ENCODE measurements at places on chromosomes 1 and 21.

GRCh38 chr1:157096881-157097280 lies 2.7 kb downstream of the ETV3L start:
- DNase-seq, result no peak

DNA sequence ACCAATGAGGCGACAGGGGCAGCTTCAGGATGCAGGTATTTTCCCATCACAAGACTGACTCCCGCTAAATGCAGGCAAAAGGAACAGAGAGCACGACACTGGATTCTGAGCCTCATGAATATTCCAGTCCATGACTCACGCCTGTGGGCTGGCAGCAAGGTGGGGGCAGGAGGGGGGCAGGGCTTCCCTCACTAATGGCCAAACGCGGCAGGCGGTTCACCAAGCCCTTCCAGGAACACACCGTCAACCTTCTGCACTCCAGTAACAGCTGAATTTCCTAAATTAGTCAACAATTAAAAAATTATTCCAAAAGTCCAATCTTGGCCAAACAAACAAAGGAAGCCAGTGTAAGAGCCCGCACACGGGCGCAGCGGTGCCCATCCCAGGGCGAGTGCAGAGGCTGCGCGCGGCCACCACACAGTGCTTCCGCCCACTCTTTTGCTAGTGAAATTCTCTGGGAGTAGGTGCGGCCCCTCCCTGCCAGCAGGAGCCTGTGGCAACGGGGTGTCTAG lies 12.5 kb upstream of the GPR153 start:
- DNase-seq, result no peak

GRCh38 chr1:24283326-24284155 lies 35.6 kb upstream of the GRHL3 start:
- no peak for DNase-seq

DNA sequence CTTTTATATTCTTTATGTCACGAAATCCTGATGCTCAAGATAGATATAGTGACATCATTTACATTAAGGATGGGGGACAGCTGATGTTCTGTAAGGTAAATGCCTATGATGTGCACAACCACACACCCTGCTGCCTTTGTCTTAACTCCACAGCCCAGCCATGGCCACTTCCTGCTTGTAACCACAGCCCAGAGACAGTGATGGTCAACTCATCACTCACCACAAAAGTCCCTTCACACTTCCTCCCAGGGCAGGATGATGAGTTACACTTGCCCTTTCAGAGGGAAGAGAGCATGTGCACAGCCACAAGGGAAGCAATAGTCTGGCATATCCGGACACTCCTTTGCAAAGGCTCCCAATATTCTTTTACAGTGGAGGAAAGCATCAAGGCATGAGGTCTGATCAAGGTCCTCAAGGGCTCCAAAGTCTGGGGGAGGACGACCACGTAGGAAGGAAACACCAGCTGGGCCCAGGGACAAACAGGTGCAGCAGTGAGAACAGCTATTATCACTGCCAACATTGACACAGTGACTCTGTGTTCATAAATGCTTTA lies 53.8 kb downstream of the PLPP3 start:
- DNase-seq, result no peak

- DNase-seq, result peak; percentile 85
These were observed 649 bp downstream of the PTPN7 start for GRCh38 chr1:202159534-202160371.

DNA sequence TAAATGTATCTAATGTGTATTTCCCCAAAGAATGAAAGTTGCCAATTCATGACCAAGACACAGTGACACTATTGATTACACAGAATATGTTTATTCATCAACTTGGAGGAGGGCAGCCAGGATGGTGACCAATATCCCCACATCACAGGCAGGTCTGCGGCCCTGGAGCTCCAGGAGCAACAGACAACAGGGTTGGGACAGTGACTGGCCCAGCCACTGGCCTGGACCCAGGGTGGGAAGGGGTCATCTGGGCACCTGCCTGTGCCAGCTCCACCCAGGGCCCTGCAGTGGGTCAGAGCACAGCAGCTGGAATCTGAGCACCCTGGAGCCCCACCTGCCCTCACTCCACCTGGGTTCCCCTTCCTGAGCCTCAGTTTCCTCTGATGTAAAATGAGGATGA lies 466.1 kb downstream of the MATN1 start:
- DNase-seq, result no peak
